ENCODE measurements at places on chromosomes 1 and 21.

- no peak for DNase-seq
Observed at GRCh38 chr1:216416488-216416887, 6.8 kb downstream of the USH2A start.

- DNase-seq = no peak
Observed at GRCh38 chr1:9244501-9245229, 10.1 kb downstream of the H6PD start.

GRCh38 chr1:32486463-32487113, 21.7 kb downstream of the ZBTB8B start:
- no peak for DNase-seq

GRCh38 chr1:198486903-198487302, 53.6 kb downstream of the ATP6V1G3 start:
- no peak for DNase-seq

- DNase-seq = no peak
Observed at GRCh38 chr1:106319612-106320011, 736.9 kb upstream of the PRMT6 start.

DNA sequence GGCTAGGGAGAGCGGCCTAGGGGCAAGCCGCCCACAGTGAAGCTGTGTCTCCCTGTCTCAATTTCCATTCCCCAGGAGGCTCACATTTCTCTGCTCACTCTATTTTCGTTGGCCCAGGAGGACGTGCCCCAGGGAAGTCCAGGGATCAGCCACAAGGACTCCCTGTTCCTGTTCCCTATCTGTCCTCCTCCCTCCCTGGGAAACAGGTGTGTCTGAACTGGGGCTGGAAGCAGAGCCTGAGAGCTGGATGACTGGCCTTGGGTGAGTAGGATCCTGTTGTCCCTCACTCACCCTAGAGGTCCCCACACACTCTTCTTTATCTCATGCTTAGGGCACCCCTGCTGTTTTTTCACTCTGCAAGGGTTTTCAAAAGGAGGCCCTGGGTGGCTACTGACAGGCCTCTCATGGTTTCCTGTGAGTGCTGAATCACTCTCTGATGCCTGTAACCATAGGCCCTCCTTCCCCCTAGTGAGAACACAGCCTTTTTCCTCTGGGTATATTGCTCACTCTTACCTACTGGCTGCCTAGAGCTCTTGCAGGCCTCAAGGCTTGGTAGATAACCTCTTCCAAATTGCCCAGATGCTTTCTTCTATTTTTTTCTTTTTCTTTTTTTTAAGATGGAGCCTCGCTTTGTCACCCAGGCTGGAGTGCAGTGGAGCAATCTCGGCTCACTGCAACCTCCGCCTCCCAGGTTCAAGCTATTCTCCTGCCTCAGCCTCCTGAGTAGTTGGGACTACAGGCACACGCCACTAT, 3.3 kb upstream of the UTP11 start:
- DNase-seq = no peak
